ENCODE measurements at places on chromosomes 5 and 9.

DNA sequence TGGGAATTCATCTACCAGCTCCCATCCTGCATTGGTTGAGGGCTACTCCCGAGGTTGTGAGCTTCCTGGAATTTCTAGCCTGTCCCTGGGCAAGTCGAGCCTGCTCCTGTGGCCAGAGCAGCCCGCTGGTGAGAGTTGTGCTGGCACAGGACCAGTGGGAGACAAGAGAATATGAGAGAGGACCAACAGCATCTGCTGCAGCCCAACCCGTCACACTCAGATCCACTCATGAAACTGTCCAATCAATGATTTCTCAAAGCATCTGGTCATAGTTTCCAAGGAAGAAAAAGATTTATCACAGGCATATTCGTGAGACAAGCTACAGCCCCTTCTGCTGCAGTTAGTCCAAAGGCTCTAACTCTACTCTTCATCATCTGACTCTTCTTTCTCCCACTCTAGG is 64.4 kb upstream of the RAI14 start:
- DNase-seq = no peak

GRCh38 chr9:91362051-91362611 is 413 bp upstream of the AUH start:
- DNase-seq = no peak

- DNase-seq = peak; percentile 16
Measured at GRCh38 chr9:12862611-12863410, 88.0 kb downstream of the LURAP1L start.

GRCh38 chr5:139849942-139850341 is 54.3 kb downstream of the PSD2 start:
- peak; percentile 1 for DNase-seq

- DNase-seq = no peak
Measured at GRCh38 chr5:89106480-89106879, 223.5 kb upstream of the MEF2C start.

GRCh38 chr5:142587354-142587965 is 98.4 kb downstream of the FGF1 start:
- peak; percentile 60 for DNase-seq

DNA sequence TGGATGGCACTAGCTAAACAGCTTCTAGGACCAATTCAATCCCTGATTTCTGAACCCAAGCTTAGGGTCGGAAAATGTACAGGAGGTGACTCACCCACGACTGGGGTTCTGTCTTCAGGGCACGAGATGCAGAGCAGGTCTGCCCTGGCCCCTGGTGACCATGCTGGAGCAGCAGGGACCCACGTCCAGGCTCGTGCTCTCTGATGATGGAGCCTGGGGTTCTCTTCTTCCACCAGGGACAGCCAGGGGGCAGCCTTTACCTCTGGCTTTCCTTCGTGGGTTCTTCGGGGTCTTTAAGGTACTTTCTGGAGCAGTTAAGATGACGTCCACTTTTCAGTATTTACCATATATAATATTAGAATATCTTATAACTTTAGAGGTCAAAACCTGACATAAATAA is 2.1 kb downstream of the CFAP77 start:
- peak; percentile 77 for DNase-seq

GRCh38 chr5:94932259-94932658 is 313.8 kb downstream of the SLF1 start:
- DNase-seq = no peak

- no peak for DNase-seq
Measured at GRCh38 chr5:154084062-154084639, 45.4 kb downstream of the MFAP3 start.

- no peak for DNase-seq
Measured at GRCh38 chr9:121771418-121771817, 120.0 kb downstream of the DAB2IP start.

GRCh38 chr5:14593326-14594021 is 11.9 kb downstream of the OTULINL start:
- no peak for DNase-seq

DNA sequence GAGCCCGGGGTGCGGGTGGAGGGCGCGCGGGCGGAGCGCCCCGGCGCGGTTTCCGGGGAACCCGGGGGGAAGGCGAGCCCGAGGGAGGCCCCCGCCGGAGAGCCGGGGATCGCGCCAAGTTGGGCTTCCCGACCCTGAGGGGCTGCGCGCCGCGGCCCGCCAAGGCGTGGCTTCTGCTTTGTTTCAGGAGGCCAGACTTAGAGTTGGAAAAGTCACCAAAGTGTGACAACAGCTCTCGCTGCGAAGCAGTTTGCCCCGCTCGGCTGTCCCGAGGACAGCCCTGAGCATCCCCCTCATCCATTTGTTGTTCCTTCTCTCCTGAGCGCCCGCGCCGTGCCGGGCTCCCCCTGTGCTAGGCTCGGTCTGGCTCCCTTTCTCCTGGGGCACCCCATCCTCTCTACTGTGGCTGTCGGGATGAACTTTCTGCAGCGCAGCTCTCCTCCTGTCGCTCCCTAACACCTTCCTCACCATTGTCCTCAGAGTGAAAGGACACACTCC is 410 bp downstream of the GLIPR2 start:
- peak; percentile 25 for DNase-seq

GRCh38 chr5:377326-377981 is 55.9 kb downstream of the AHRR start:
- DNase-seq = no peak

DNA sequence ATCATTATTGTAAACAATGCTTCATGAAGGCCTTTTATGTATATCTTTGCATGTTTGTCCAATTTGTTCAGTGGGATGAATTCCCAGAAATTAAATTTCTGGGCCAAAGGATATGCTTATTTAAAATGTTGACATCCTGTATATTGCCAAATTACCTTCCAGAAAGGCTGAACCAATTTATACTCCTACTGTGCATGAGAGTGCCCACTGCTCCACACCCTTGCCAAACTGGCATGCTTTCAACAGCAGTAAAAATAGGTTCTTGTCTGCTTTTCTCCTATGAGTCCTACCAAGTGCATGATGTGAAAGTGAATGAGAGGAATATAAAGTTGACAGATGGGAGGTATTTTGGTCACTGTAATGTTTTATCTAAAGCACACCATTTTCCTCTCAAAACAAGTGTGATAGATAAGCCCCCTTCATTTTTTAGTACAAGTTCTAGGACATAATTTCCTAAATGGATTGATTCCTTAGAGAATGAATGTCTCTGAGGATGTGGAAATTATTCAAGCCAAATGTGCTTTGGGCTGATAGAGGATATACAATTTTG is 70.5 kb upstream of the ERBIN start:
- DNase-seq = no peak

DNA sequence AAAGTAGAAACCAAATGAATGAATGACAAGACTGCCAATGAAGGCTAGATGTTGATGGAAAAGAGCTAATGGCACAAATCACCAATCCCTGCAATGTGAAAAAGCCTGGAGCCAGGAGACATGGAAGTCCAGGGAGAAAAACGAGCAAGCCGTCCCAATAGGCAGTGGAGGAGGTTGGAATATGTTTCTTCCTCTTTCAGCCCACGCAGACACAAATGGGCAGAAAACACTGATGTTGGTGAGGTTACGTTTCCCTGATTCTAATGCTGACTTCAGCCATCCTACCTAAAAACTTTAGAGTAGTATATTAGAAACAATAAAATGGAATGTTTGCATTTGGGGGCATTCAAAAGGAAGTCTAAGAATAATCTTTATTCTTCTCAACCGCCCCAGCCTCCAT is 23.9 kb upstream of the KIF2A start:
- no peak for DNase-seq

GRCh38 chr5:120080781-120081180 is 383.3 kb upstream of the PRR16 start:
- no peak for DNase-seq

- no peak for DNase-seq
Measured at GRCh38 chr9:107703651-107704050, 214.1 kb upstream of the KLF4 start.

Measured in BE2C (cell line).